ENCODE measurements at places on chromosomes 12 and 14.

DNA sequence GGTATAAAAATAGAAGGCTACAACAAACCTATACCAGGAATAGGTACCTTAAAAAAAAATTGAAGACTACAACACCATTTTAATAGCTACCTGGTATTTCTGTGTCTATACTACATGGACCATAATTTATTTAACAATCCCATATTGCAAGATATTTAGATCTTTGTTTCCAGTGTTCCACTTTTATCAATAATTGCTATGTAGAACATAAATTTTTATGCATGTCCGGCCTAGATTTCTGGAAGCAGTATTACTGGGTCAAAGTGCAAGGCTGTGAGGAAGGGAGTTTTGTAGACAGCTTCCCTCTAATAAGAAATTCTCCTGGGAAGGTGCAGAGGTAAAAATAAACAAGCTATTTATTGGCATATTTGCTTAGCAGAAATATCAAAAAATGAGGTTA lies 4.1 kb upstream of the DCAF11 start:
- no peak for DNase-seq

DNA sequence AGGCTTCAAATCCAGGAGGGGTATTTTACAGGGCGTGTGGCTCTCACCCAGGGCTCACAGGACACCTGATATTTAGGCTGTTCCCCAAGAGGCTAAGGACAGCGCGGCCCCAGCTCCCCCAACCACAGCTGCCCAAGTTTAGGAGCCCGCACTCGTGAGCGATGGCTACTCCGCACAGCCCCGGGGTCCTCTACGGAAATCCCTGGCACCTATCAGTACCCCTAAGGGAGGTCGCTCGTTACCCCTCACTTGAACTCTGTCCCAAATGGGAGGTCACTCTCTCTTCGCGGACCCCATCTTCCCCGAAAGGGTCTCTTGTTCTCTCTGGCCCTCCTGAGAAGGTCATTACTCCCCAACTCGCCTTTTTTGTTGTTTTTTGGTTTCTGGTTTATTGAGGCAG lies 708 bp upstream of the P2RX4 start:
- no peak for DNase-seq

- DNase-seq: no peak
These were observed 183.7 kb upstream of the DIO2 start for GRCh38 chr14:80395031-80395430.

DNA sequence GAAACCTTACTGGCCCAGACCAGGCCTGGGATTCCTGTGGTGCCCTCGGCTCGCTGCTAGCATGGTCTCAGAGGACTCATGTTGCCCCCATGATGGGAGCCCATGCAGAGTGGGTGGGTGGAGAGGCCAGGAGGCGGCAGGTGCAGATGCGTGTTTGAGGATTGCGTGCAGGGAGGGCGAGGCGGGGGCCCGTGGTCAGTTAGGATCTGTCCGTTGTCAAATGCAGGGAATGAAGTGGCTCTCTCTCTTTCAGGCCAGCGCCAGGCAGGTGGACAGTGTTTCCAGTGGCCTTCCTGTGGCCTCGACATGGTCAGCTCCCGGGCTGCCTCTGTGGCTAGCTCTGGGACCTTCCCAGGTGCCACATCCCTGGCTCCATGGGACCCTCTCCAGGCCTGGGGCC lies 39.3 kb upstream of the DLK1 start:
- DNase-seq: no peak

DNA sequence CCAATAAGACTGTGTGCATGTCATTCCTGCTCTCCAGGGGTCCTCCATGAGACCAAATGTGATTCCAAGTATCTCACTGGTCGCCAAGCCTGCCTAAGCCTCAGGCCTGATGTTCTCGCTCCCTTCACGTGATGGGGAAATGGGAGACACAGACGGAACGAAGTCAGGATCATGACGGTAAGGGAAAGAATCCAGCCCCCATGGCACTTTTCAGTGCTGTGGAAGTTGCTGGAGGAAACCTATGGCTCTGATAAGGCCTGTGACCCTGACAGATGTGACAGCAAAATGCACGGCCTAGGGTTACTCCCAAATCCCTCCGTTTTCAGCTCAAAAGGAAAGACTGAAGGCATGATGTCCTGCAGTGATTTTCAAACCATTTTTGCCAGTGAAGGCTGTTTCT lies 184.9 kb downstream of the CALM1 start:
- DNase-seq: no peak

DNA sequence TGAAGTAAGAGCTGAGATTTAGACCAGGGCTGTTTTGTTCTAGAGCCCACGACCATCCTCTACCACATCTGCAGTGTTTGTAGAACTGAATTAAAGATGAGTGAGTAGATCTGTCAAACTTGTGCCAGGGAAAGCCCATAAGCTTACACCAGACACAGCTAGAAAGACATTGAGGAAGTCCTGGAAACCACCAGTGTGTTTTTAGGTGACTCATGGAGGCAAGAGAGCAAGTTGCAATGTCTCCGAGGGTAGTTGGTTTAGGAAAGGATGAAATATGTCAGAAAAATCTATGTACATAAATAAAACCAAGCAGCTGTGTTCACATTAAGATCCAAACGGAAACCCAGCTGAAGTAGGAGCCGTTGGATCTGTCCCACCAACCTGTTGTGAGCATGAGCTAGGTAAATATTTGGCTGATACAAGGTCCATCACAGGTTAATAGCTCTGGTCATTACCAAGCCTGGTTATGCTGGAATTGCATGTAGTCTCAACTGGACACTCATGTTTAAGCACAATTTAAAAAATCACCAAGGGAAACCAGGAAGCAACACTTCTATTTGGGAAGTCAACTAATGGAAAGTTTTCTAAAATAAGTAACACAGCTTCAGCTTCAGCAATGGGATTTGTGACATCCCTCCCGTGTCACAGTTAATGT lies 49.9 kb upstream of the PLEKHG3 start:
- no peak for DNase-seq

Measured in dorsolateral prefrontal cortex (tissue), 122 donors.